ENCODE measurements at places on chromosomes 4 and X.

DNA sequence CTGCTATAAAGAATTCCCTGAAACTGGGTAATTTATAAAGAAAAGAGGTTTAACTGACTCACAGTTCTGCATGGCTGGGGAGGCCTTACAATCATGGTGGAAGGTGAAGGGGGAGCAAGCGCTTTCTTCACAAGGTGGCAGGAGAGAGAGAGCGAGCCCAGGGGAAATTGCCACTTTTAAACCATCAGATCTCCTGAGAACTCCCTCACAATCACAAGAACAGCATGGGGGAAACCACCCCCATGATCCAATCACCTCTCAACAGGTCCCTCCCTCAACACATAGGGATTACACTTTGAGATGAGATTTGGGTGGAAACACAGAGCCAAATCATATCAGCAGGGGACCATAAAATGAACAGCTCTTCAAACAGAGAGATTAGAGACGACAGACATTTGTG lies 198.6 kb downstream of the MAGEB5 start:
- DNase-seq: no peak

DNA sequence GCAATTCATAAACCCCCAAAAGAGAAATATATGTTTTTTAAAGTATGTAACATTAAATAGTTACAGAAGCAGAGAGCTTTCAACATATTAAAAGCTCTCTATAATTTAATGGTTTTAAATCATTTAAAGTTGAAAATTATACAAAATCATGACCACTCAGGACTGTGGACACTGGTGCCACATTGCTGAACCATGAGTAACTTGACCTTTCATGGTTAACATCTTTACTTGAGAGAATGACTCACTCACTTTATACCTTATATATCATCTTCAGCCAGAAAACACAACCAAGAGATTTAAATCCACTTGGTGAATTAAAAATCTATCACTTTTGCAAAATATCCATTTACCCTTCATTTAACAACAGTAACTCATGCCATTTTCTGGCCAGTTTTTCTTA lies 584.3 kb upstream of the SMIM31 start:
- DNase-seq: no peak

GRCh38 chrX:84046403-84046984 lies 141.5 kb downstream of the RPS6KA6 start:
- DNase-seq: no peak

DNA sequence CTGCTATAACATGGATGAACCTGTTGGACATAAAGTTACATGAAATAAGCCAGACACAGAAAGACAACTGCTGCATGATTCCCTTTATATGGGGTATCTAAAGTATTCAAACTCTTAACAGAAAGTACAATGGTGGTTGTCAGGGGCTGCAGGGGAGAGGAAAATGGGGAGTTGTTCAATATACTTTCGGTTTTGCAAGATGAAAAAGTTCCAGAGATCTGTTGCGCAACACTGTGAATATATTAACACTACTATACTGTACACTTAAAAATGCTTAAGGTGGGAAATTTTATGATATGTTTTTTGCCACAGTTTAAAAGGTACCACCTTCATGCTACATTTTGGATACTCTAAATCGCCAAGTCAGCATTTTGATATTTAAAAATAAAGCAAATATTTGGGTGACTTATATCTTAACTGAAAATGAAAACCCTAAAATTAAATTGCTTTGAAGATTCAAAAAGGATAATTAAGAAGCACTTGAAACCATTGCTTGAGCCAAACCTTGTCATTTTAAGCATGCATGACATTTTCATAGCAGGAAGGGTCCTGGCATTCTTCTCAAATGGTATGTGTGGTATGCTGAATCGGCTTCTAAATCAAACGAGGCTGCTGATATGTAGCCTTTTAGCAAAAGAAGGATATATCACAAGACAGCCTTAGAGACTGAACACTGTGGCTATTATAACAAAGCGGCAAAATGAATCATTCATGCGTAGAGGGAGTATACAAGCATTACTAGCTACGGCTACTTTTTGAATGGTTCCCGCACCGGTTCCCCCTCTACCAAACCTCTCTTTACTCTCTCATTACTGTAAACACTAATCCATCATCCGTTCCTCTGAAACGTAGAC lies 607.1 kb upstream of the DIPK2B start:
- no peak for DNase-seq

DNA sequence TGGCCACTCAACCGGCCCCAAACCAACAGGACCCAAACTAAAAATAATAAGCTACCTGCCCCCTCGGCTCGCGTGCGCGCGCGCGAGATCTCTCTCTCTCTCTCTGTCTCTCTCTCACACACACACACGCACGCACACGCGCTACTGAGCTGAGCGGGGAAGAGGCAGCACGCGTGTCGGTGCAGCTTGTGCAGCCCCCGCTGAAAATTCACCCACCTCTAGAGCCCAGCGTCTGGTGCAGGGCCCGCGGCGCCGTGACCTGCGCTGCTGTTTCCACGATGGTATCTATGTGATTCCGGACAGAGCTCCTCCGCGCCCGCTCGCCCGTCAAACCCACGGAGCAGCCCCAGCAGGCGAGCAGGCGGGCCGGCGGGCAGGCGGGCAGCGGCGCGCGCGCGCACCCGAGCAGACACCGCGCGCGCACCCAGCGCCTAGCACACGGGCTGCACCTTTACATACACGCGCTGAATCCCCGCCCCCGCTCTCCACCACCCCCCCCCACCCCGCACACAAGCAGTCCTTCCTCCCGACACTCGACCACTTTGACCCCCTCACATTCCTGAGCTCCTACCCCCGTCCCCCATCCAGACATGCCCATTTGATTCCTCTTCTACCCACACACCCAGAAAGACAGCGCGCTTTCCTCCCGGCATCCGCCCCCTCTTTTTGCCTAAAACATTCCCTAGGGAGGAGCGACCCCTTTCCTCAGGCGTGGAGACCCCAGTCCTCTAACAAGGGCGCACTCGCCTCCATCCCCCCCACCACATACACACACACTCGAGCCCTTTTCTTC lies 1.0 kb downstream of the SLITRK4 start:
- no peak for DNase-seq
